Activated CD4-positive, alpha-beta T cell treated with anti-CD3 and anti-CD28 coated beads, Interleukin-2, amount 10 ng/mL, durations not matched to agents 7 days and 5 days (primary cell): ENCODE measurements at places on chromosomes 6 and 20. TPM values are rescaled to one million over a fixed set of nuclear protein-coding genes. Genes with fewer than 3 reads are reported as not detected.
A peak's percentile ranks its signal among the peaks of the same experiment; 100 is the strongest.

DNA sequence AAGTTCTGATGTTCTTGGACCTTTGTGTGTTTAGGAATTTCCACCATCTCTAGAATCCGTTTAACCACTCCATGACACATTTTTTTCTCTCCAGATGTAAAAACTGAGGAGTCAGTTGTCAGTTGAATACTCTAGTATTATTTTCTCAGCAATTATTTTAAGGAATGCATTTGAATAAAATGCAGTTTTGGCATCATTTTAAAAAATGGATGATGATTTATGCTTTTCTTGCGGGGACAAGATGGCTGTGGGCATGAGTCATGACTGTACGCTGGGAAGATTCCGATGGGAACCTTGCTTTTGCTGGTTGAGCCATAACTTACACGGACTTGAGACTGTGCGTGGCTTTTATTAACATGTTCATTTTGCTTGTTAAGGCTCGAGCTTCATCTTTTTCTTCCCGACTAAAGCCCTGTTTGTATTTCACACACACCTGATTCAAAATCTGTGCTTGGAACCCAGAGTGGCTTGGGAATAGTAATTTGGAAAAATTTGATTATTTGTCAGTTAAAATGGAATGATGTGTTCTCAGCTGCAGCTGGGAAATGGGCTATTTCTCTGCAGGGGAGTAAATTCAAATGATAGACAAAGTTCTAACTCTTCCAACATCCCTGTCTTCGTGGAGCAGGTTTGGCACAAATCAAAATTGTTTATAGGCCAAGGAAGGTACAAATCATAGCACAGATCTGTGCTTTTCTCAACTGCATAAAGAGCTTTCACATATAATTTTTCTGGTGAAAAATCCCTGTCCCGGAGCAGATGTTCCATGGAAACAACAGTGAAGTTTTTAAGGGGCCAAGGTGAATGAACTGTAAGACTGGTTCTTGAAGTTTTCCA lies 470.5 kb upstream of the JAG1 start:
- H3K4me1 ChIP-seq: no peaks in the 10 kb centered on the region
- no peaks in the 10 kb centered on the region for H3K27me3 ChIP-seq
- H3K4me3 ChIP-seq: no peak overlapping the region
- no peak overlapping the region for H3K27ac ChIP-seq
- H3K36me3 ChIP-seq: no peaks in the 10 kb centered on the region

GPX5 gene
- not detected for total RNA-seq

- H3K36me3 ChIP-seq: no peaks in the 10 kb centered on the region
- H3K4me1 ChIP-seq: peaks cover 18% of the 10 kb centered on the region
- H3K27me3 ChIP-seq: peaks cover 70% of the 10 kb centered on the region
- no peak overlapping the region for H3K27ac ChIP-seq
- peak; percentile 75 for DNase-seq
Observed at GRCh38 chr20:46307139-46307998, 929 bp downstream of the CDH22 start.

BANF2 gene
- total RNA-seq: not detected

RNF8 gene
- 25.2 TPM for total RNA-seq

GRCh38 chr6:84639396-84639795 lies 125.0 kb downstream of the TBX18 start:
- no peak overlapping the region for H3K27ac ChIP-seq
- H3K27me3 ChIP-seq: no peaks in the 10 kb centered on the region
- DNase-seq: no peak
- no peaks in the 10 kb centered on the region for H3K36me3 ChIP-seq

DNA sequence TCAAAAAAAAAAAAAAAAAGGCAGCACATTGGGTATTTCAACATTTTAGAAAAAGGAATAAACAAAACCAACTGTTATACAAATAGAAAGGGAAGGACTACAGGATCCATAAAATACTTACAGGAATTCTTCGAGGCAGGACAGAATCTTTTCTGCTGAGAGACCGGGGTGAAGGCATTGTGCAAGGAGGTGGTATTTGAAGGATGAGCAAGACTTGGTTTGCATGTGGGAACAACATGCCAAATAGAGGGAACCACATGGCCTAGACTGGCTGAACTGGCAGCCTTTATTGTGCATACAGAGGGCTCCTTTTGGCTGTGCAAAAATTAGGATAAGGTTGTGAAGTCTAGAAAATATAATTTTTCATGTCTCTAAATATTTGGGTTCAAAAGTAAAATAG lies 62.9 kb downstream of the SCAND1 start:
- no peak overlapping the region for H3K4me3 ChIP-seq
- H3K27me3 ChIP-seq: no peaks in the 10 kb centered on the region
- H3K36me3 ChIP-seq: peaks cover 14% of the 10 kb centered on the region

DNA sequence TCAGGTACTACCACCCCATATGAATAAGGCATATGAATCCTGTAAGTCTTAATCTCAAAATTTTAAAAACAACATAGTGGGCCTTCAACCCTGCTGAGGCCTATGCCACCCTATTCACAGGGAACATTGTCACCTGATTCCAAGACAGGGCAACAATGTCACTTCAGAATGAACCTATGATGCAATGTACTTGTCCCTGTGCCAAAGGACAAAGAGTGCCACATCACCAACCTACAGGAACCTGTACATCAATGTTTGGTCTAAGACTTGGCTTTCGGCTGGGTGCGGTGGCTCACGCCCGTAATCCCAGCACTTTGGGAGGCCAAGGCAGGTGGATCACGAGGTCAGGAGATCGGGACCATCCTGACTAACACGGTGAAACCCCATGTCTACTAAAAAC lies 318.5 kb upstream of the JARID2 start:
- peaks cover 4% of the 10 kb centered on the region for H3K4me1 ChIP-seq
- H3K4me3 ChIP-seq: no peak overlapping the region
- no peaks in the 10 kb centered on the region for H3K36me3 ChIP-seq
- no peak for DNase-seq
- H3K27ac ChIP-seq: no peak overlapping the region
